ENCODE measurements at places on chromosomes 13 and 19.

DNA sequence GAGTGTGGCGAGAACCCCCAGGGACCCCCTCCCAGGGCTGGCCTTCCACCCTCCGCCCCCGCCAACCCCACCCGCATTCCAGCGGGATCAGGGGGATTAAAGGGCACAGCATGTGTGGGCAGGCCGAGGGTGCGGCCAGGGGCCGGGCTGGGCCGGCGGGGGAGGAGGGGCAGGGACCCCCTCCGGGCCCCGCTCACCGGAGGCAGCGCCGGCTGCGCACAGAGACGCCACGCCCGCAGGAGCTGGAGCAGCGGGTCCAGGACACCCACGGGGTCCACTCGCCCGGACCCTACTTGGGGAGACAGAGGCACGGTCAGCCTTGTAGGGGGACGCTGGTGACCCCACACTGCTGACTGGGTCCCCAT is 2.4 kb downstream of the ADAMTSL5 start:
- DNase-seq, result no peak

DNA sequence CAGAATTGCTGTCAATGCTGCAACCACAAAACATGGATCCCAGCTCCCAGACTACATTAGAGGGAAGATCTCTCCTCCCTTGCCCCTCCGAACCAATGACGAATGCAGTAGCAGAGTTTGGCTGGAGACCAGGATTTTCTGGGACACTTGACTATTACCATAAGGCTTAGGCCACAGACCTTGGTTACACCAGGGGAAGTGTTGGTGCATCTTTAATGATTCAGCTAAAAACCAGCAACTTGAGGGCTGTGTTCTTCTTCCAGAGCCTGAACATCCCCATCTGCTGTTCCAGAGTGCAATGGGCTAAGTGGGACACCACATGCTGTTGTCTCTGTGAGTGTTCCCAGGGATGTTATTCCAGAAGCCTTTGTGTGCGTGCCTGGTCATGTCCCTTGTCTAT is 528.2 kb downstream of the LMO7 start:
- DNase-seq, result no peak

DNA sequence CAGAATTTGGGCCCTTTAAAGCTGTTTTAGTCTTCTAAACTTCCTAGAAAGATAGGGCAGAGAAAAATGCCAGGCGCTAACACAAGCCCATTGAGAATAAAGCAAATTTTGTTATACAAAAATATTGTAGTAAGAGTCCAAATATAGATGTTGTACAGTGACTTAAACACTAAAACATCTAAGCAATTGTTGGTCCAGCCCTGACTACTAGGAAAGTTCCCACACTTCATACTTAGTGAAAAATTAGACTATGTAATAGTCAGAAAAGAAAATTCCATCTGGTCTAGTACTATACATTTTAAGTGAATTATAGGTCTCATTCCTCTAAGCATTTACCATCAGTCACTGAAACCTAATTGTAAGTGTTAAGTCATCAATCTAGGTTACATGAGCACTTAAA is 1518.3 kb upstream of the SLC10A2 start:
- peak; percentile 51 for DNase-seq

- DNase-seq, result no peak
Observed at GRCh38 chr13:53124623-53125022, 96.0 kb downstream of the OLFM4 start.

GRCh38 chr13:99913167-99913566 is 58.4 kb downstream of the ZIC5 start:
- DNase-seq, result no peak

- peak; percentile 98 for DNase-seq
Observed at GRCh38 chr13:30743319-30744055, 8.1 kb downstream of the ALOX5AP start.

DNA sequence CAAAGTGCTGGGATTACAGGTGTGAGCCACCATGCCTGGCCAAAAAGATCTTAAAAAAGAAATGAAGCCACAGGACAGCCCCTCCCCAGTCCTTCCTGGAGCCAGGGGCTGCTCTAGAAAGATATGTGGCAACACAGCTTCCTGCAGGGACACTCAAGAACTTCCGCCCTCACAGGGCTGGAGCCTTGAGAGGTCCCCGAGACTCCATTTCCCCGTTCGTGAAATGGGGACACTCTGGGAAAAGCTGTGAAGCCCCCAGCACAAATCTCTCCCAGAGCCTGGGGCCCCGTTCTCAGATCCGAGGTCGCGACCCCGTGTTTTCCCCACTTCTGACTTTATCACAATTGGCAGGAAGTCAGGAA is 2.5 kb upstream of the GPX4 start:
- DNase-seq, result no peak

GRCh38 chr13:107608736-107609135 is 606.6 kb downstream of the LIG4 start:
- no peak for DNase-seq

DNA sequence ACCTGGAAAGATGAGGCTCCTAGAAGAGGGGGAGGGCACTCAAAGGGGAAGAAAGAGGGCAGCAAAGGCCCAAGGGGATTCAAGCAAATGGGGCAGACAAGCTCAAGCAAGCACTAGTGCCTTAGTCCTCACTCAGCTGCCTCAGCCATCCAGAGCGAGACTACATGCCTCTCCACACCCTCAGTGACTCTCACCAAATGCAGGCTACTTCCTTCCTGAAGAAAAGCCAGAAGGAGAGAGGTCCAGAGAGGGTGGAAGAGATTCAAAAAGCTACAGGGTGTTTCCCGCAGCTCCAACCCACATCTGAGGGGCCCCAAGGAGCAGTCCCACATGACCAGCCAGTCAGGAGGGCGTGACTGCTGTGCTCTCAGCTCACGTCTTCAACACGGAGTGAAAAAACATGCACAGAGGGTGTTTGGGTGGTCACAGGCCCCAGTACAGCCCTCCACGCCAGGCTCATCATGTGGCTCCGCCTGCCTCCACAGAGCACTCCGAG is 40.5 kb downstream of the MIPEP start:
- DNase-seq, result no peak

GRCh38 chr13:79501538-79502232 is 20.7 kb downstream of the NDFIP2 start:
- no peak for DNase-seq

GRCh38 chr19:52703917-52704316 is 30.9 kb downstream of the ZNF611 start:
- DNase-seq, result no peak

DNA sequence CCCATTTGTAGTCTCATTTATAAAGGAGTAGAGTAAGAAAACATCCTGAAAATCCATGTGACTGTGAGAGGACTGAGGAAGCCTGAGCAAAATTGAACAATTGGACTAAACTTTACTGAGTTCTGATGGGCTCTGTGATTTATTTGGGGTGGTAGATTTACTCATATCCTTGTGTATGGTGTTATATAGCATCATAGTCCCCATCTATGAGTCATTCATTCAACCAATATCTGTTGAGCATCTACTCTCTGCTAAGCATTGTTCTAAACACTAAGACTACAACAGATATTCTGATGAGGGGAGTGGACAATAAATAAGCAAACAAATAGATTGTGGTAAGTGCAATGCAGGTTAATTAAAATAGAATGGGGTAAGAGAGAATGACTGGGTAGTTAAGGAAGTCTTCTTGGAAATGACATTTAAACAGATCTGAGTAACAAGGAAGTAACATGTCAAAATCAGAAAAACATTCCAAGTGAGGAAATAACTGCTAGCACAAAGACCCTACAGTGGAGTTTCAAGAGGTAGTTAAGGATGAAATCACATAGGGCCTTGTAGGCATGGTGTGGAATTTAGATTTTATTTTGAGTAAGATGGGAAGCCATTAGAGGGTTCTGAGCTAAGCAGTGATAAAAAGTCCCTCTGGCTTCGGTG is 36.3 kb upstream of the MLNR start:
- DNase-seq, result peak; percentile 16

DNA sequence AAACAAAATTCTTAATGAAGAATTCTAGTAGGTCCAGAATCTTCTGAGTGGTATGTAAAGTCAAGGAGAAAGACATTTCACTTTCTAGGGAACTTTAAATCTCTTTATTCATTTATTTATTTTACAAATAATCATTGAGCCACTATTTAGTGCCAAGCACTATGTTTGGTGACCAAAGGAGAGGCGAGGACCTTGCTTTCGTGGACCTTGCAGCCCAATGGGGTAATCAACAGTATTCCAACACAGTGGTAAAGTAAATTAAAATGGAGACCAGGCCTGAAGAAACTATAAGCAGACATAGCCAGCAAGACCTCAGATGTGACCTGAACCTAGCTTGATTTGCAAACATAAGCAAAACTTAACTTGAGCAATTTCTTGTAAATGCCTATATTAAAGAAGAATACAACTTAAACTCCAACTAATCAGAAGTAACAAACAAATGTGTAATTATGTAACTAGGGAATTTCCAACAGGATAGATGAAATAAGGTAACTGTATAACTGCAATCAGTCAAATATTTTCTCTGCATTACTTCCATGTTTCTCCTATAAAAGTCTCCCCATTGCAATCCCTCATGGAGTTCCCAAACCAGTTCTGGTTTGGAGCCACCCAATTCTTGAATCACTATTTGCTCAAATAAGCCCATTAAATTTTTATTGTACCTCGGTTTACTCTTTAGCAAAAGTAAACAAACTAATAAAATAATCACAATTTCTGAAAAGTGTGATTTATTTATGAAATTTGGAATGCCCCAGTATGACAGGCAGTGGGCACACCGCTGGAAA is 67.6 kb downstream of the MBNL2 start:
- no peak for DNase-seq

- no peak for DNase-seq
Observed at GRCh38 chr13:73174521-73175010, 115.8 kb downstream of the KLF5 start.

DNA sequence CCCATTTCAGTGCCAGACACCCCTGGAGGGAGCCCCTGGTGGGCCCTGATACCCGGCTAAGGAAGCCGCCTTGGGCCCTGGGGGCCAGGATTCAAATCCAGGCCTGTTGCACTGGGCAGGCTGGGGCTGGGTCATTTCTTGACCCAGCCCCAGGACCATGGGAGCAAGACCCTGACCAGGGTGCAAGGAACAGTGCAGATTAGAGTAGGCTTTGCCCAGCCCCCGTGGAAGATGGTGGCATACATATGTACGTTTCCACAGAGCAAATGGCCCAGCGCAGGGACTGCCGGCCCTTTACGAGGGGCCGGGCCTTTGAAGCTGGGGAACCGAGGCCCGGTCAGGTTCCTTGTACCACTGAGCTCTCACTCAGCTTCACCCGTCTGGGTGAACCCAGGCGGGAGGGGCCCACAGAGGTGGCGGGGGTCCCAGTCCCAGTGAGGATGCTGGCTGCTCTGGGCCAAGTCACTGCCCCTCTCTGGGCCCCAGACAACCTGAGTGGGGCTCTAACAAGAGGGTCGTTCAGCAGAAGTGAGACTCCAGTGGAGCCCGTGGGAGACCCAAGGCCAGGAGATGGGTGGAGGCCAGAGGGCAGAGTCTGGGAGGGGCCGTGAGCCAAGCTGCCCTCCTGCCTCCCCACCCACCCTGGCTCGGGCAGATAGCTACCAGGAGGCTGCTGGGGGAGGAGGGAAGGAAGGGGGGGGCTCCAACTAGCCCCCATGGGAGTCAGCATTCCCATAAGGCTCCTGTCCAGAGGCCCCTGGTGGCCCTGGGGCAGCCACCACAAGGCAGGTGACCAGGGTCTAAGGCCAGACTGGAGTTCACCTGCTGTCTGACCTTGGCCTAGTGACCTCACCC is 2.7 kb downstream of the MKNK2 start:
- DNase-seq, result no peak

DNA sequence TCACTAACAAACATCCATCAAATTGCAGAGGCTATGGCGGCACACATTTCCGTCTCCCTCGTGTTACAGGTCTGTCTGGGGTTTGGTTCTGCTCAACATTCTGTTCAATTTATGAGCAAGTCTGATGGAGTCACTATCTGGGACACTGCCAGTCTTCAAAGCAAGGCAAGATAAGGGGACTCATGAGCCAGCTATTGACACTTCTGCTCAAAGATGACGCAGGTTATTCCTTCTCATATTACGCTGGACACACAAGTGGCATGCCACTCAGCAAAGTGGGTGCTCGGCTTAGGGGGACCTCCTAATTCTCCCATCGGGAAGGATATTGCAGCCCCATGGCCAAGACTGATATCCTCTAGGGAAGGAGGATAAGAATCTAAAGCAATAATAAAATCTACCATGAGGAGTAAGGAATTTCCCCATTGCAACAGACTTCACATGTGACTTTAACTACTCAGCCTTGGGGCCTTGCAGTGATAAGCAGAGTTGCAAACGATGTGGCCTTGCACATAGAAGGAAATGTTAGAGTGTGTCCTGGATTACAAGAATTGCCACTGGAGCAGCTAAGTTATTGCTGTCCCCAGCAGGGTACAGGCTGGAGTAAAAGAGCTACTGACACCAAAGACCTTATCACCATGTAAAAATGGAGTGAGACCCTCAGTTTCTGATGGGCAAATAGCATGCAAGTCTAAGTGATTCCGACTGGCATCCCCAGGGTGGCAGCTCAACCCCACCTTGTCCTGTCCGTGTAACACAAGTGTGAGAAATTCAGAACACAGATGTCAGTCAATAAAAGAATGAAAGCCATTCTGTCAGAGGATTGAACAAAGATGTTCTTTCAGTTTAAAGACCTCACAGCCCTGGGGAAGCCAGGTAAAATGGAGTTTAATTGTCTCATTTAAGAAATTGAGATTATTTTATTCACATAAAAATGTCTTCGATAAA is 306.1 kb downstream of the IRS2 start:
- peak; percentile 73 for DNase-seq

GRCh38 chr13:30121666-30122065 is 185.7 kb downstream of the KATNAL1 start:
- DNase-seq, result no peak

DNA sequence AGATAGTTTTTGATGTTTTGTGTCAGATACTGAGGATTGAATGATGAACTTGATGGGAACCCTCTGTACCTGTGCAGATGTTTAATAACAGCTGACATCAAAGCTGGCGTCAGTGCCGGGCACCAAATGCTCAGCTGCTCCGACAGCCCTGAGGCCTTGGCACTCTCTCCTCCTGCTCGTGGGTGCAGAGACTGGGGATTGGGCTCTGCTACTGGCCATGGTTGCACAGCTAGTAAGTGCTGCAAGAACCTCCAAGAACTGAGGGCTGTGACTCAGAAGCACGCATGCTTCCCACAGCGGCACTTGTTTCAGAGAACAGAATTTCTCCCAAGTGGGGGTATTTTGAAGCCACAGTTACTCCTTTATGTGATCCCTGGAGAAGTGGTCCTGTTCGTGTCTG is 5.9 kb downstream of the LAMP1 start:
- no peak for DNase-seq

DNA sequence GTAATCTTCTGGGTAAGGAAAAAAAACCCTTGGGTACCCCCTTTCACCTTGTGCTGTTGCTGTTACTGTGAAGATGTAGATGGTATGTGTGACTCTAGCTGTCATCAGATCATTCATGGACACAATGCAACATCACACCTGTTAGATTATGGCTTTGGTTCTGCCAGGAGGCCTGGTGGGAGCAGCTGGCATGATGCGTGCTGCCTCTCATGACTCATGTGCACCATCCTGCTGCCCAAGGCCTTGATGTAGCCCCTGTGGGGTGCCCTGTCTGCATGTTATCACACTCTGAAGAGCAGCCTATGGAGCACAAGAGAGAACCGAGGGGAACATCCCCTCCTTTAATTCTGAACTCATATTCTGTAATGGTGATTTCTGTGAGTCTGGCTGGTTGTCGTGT is 57.7 kb upstream of the TEX29 start:
- no peak for DNase-seq
